MM.1S (cell line): ENCODE measurements at places on chromosomes 5 and 9.

DNA sequence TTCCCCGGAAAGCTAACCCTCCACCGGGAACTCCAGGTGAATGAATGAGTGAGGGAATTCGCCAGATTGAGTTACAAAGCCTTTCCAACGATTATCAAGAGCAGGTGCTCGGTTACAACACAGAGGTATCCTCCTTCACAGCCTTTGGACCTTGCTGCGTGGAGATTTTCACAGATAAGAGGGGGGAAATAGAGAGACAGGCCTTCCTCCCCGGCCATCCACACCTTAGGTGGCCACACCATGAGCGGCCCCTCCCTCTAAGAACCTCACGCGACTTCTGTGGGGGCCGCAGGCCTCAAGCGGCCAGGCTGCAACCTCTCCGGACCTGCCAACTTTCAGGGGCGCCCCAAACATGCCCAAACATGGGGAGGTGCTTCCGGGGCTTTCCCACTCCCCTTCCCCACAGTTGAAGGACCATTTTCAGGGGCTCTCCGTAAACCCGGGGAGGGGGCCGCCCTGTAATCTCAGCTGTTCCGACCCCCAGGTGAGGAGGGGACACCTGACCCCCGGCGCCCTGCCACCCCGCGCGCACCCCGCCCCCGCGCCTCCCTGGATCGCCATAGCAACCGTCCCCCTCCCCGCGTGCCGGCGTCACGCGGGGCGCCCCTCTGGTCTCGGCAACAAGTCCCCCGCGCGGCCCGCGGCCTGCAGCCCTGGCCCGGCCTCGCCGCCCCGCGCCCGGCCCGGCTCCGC is 603 bp downstream of the DENND1A start:
- DNase-seq, result peak; percentile 19

DNA sequence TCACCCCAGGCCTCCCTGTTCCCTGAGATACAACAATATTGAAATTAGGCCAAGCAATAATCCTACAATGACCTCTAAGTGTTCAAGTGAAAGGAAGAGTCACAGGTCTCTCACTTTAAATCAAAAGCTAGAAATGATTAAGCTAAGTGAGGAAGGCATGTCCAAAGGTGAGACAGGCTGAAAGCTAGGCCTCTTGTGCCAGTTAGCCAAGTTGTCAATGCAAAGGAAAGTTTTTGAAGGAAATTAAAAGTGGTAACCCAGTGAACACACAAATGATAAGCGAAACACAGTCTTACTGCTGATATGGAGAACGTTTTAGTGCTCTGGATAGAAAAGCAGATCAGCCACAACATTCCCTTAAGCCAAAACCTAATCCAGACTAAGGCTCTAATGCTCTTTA is 39.8 kb downstream of the PTAR1 start:
- no peak for DNase-seq

DNA sequence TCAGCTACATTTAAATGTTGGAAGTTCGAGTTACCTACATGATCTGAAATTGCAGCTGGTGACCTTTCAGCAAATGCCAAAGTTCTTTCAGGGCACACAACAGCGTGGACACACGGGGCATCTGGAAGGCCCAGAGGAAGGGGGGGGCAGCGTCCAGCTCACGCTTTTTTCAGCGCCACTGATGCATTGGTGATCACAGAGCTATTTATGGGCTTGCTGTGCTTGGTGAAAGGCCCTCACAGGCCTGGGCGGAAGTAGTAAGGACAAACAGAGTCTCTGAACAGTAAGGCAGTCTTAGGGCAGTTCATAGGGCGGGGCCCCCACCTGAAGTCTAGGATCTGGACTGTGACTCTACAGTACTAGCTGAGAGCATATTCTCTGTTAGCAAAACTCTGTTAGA is 6.6 kb upstream of the FBP2 start:
- no peak for DNase-seq

DNA sequence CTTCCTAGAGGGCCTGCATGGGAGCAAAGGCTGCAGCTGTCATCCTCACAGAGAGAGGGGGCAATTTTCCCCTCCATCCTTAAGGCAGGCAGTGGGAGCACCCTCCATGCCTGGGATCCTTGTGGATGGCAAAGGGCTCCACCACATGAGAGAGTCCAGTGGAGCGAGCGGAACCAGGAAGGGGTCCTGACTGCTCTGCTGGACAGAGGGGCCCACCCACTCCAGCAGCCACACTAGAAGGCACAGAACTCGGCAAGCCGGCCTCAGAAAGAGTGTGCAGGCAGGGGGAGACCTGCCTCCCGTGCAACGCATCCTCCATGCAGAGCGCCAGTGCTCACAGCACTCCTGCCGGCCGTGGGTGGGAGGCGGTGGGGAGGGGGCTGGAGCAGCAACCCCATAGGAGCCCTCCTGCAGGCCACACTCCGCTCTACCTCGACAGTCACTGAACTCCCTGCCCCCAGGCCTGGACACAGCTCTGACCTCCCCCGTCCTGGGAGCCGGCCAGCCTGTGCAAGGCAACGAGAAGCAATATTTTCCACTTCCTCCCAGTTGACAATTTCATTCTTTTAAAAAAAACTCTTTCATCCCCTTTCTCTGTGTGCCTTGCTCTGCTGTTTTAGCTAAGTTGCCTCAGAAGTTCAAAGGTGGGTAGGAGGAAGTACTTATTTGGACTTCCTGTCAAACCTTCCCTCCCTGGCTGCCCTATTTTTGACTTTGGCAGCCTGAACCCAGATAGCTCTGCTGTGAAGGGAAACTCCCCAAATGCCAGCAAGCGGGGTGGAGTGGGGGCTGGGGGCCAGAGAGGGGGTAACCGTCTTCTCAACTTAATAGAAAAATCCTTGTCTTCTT is 5.3 kb upstream of the LCP2 start:
- peak; percentile 89 for DNase-seq

DNA sequence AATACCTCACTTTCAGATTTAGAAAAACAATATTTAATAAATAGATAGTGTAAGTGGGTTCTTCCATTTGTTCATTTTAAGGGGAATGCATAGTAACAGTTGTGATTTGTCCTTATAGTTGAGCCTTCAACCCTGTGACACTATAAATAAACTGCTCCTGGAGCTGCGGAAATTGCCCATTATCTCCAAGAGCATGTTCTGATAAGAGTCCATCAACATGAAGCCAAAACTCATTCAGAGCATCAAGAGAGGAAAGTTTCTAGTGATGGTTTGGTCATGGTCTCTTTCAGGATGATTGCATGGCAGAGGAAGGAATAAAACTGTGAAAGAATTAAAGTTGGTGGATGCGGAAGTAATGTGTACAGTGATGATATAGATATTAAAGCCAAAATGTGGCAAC is 772.1 kb upstream of the DMAC1 start:
- no peak for DNase-seq

- DNase-seq, result no peak
These were observed 51.6 kb upstream of the C5orf46 start for GRCh38 chr5:147957901-147958300.

DNA sequence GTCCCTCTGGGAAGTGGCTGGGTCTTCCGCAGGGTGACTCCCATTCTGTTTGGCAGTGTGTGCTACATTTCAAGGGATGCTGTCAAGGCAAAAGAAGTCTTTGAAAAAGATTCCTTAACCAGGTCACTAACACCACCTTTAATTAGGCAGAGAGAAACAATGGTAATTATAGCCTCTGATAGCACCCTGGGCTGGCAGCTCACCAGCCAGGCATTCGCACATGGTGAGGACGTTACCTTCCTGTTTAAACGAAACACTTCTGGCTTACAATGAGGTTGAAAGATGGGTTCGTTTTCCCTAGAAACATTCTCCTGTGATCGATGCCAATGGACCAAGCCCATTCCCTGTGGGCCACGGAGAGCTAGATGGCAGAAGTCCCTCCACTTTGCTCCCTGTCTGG is 230.1 kb upstream of the PANK3 start:
- no peak for DNase-seq

DNA sequence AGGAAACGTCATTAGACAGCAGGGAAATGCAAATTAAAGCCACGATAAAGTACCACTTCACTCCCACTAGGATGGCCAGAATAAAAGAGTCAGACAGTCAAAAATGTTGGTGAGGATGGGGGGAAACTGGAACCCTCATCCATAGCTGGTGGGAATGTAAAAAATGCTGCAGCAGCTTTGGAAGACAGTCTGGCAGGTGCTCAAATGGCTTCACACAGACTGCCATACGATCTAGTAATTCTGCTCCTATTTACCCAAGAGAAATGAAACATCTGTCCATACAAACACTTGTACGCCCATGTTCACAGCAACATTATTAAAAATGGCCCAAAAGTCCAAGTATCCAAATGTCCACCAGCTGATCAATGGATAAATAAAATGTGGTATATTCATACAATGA is 158.9 kb upstream of the PHYKPL start:
- no peak for DNase-seq

DNA sequence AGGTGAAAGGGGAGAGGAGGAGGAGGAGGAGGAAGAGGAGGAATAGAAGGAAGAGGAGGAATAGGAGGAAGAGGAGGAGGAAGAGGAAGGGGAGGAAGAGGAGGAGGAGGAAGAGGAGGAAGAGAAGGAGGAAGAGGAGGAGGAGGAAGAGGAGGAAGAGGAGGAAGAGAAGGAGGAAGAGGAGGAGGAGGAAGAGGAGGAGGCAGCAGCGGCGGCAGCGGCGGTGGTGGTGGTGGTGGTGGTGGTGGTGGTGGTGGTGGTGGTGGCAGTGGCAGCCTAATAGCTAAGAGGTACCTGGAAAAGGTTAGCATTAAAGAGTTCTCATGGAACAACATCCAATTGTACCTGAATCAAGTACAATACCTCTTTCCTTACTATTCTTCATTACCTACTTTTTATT is 32.5 kb downstream of the UBAP2 start:
- DNase-seq, result no peak

DNA sequence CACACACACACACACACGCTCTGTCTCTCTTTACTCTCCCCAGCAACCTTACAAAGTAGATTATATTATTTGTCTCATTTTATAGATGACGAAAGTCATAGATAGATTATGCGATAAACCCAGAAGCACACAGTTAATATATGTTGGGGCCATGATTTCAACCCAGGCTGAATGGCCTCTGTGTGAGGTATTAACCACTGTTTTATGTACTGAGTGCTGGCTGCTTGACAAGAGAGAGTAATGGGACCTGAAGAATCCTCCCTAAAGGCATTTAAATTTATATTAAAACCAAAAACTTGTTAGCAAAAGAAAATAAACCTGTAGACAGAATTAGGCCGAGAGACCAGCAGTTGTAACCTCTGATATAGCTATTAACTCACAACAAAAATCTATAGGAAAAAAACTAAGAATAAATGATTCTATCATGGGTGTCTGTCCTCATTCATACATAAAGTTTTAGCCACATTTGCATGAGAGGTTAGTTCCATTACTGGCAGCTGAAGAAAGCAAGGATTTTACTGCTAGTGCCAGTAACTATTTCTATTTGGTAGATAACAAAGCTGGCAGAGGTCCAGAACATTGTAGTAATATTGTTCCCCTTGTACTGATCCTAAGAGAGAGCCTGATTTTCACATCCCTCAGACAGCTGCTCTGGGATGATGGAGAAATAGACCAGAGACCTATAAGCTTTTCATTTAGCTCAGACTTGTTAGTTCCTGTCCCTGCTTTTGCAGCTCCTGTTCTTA is 250.9 kb downstream of the ADGRV1 start:
- DNase-seq, result no peak

- DNase-seq, result peak; percentile 70
These were observed 581.2 kb upstream of the ZNF608 start for GRCh38 chr5:125327676-125328075.

- no peak for DNase-seq
These were observed 33.9 kb downstream of the ITGA2 start for GRCh38 chr5:53022930-53023511.

DNA sequence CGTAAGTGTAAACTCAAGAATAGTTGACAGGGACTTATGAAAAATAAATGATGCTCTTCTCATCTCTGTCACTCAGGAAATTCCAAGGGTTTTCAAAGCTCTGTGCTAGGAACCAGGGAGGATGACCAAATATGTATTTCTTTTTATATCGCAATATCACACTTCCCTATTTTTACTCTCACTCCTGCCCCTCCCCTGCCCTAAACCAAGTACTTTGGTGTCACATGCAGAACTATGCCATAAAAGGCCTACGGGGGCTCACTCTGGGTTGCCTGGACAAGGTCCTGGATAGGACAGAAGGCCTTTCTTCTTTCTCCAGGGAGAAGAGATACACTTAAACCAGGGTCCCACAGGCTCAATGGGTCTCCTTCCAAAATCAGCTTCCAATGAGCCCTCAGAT is 8.3 kb upstream of the RETREG1 start:
- no peak for DNase-seq

- DNase-seq, result no peak
These were observed 44.2 kb downstream of the GSN start for GRCh38 chr9:121312169-121312568.

- DNase-seq, result no peak
These were observed 263.6 kb downstream of the FANCC start for GRCh38 chr9:95053611-95054570.

- DNase-seq, result no peak
These were observed 56.8 kb downstream of the PTCH1 start for GRCh38 chr9:95459851-95460517.

- DNase-seq, result no peak
These were observed 49.8 kb upstream of the PALM2AKAP2 start for GRCh38 chr9:109730228-109730627.

DNA sequence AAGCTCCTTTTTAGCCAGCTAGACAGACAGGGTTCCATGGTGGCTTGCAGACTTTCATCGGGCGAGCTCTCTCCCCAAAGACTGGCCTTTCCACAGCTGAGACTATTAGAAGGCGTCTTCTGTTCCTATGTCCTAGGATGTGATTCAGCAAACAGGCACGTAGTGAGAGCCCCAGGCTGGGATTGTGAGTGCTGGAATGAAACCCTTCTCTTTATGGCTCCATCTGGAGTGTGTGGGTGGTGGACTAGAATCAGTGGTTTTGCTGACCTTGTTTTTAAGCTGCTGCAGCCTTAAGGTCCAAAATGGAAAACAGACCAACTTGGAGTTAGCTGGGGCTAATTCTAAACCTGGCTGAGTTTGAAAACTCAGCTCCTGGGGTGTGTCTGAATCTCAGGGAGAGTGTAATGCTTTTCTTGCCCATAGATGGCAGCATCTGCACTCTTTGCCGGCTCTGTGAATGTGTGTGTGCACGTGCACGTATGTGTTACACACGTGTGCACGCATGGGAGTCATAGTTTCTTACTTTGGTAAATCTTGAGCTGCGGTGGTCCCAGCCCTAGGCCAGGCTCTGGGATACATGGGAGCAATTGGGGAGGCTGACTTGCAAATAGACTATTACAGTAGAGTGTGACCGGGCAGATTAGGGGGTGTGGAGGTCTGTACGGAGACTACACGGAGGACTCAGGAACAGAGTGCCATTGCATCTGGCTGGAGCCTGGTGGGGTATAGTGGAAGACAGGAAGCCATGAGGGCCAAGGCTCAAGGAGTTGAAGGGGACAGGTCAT is 10.7 kb downstream of the GSN start:
- peak; percentile 56 for DNase-seq

DNA sequence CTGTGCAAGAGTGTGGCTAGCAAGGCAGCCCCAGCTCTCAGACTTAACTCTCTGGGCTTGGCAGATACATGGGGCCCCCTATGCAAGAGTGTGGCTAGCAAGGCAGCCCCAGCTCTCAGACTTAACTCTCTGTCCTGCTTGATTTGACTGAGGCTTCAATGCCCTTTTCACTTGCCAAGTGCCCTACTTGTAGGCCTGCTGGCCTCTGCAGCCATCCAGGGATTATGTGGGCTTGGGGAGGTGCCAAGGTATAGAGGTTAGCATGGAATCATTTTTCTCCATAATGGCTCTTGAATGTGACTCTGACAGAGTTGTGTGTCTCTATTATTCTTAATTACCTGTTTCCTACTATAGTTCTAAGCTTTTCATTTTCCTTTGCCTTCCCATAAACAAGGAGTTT is 115.5 kb upstream of the RUSC2 start:
- DNase-seq, result no peak

GRCh38 chr5:151811593-151812321 is 40.0 kb downstream of the G3BP1 start:
- no peak for DNase-seq
